Posterior vena cava (tissue), 2 donors: ENCODE measurements at places on chromosomes 4 and X.

- no peak for DNase-seq
These were observed 600.3 kb downstream of the SPRY1 start for GRCh38 chr4:123996718-123997510.

DNA sequence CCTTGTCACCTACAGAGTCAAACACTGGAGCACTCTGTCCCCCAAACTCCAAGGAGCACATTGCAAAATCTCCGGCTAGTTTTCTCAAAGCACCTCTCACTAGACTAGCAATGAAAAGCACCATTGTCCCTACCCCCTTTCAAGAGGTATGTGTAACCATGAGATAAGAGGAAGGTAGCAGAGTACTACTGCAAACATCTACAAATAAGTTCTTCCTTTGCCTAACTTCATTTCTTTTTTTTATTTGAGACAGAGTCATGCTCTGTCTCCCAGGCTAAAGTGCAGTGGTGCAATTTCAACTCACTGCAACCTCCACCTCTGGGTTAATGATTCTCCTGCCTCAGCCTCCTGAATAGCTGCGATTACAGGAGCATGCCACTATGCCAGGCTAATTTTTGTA, 17.7 kb downstream of the PPP4R3C start:
- DNase-seq: no peak

DNA sequence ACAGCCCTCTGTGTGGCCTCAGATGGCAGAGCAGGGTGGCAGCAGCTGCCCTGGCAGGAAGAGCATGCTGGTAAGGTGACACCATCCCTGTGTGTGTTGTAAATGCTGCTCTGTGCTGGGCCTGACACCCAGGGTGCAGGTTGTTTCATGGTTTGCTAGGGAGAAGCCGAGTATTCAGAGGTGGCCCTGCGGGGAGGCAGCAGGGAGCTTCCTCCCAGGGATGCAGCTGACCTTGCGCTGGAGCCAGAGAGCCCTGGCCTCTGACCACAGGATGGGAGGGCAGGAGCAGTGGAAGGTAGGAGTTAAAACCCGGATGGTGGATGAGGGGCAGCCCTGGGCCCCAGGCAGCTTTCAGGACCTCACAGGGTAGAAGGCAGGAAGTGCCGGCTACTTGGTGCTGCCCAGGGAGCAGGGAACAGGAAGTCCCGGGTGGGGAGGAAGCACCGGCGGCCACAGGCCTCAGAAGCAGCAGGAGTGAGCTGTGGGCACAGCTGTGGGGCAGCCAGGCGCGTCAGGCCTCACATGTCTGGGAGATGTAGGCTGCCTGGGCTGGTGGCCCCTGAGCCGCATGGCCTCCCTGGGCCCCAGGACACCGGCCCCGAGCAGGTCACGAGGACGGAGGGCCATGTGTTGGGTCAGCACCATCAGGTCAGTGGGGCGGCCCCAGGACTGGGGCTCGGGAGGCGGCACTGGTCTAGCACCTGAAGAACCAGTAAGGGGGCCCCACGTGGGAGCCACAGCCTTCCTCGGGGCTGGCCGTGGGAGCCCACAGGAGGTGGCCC, 19.1 kb downstream of the SH3BP2 start:
- peak; percentile 95 for DNase-seq

GRCh38 chr4:41426539-41426938, 111.4 kb upstream of the LIMCH1 start:
- DNase-seq: no peak

DNA sequence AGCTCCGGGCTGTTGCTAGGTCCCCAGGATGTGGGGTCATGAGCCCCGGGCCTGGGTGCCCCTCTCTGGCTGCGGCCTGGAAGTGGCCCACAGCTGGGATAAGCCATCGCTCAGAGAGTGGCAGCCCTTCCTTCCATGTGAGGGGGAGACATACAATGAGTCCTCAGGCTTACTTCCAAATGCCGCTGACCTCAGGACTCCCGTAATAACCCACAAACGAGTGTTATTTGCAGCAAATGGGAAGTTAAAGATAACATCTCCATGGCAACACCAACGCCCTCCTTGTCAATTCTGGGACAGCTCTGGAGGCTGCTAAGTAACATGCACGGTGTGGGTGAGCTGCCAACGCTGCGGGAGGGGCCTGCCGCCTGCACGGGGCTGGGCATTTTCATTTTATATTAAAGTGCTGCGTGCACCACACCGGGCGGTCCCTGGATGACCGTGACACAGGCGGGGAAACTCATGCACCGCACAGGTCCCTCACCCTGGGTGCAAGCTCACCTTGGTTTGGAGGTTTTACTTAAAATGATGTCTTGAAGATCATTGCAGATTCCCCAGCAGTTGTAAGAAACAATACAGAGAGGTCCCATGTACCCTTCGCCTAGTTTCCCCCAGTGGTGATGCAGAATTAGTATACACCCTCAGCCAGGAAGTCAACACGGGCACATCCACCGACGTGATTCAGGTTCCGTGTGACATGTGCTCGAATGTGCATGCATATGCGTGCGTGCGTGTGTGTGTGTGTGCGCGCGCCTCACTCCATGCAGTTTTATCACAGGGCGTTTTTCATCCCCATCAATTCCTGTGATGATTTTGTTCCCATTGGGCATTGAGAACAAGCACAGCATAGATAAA, 79.4 kb downstream of the ABLIM2 start:
- peak; percentile 74 for DNase-seq

DNA sequence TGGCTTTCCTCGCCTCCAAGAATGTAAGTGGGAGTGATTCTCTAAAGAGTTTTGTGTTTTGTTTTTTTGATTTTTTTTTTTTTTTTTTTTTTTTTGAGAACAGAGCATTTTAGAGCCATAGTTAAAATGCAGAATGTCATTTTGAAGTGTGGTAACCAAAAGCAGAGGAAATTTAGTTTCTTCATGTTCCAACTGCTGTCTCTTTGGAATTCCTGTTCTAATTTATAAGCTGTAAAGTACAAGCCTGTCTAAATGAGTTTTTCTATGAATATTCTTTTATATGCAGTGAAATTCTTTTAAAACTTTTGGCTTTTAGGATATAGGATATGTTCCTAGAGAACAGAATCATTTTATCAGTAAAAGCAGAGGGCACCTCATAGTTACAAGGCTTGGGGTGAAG, 74.2 kb downstream of the KIT start:
- DNase-seq: no peak

- no peak for DNase-seq
These were observed 1065.0 kb downstream of the NLGN4X start for GRCh38 chrX:5163663-5164062.

- no peak for DNase-seq
These were observed 40.5 kb downstream of the AFF2 start for GRCh38 chrX:148540671-148541583.

GRCh38 chr4:2364654-2365053, 53.8 kb downstream of the ZFYVE28 start:
- peak; percentile 83 for DNase-seq

DNA sequence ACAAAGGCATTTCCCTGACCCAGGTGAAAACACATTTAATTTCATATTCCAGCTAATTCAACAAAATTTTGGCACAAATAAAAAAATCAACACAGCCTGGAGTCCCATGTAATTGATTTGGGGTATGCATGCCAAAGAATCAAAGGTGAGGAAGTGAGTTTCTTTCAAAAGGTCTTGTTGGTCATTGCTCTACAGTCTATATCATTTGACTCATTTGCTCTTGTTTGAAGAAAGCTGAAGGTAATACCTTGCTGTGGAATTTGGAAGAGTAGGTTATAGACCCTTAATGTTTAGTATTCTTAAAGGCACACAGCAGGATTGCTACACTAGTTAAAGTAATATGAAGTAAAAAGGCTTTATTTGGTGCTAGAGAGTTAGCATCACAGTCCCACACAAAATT, 25.4 kb downstream of the COL4A6 start:
- no peak for DNase-seq

DNA sequence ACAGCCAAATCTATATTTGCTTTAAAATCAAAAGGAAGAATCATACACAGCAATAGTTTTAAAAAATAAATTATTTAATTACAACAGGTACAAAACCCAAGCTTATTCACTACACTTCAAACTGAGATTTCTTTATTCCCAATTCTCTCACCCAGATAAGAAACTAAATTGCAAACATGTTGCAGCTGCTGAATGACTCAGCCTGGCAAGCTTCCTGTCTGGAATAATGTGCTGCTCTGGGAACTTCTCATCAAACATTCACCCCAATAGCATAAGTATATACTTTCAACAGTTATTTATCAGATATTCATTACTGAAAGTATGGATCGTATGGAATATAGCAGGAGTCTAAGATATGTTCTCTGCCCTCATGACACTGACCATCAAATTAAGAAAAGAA, 43.0 kb upstream of the GABRA2 start:
- DNase-seq: no peak

GRCh38 chr4:8526363-8526855, 53.8 kb upstream of the GPR78 start:
- no peak for DNase-seq

DNA sequence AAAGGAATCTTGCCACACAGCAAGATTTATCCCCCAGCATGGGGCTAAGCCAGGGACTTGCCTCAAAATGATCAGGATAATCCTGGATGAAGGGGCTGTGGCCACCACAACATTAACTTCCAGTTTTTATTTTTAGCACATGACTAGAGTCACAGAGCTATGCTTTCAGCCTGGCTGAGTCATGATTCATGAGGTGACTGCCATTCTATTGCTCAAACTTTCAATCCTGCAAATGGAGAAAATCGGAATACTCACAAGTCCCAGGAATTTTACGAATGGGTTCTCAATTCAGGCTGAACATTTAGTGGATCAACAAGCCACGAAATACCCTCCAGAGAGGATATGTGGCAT, 70.7 kb upstream of the HPGD start:
- no peak for DNase-seq

DNA sequence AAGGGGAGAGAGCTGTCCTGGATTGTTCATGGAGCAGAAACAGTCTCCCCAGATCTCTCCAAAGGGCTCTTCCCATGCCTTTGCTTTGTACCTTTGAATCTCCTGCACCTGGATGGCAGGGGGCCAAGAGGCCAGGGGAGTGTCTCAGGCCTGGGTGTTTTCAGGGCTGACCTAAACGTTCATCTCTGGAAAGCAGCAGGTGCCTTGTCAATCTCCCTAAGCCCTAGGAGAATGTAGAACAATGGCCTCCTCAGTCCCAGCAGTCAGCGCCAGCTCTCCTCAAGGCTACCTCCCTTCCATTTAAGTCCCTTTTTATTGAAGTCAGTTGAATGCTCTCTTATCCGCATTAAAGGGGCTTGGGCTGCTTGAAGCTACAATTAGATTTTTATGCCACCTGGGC, 31.2 kb upstream of the NSUN7 start:
- no peak for DNase-seq

- no peak for DNase-seq
These were observed 9.1 kb downstream of the OCRL start for GRCh38 chrX:129549124-129549523.

- no peak for DNase-seq
These were observed 8.8 kb upstream of the NKX3-2 start for GRCh38 chr4:13553081-13553480.

DNA sequence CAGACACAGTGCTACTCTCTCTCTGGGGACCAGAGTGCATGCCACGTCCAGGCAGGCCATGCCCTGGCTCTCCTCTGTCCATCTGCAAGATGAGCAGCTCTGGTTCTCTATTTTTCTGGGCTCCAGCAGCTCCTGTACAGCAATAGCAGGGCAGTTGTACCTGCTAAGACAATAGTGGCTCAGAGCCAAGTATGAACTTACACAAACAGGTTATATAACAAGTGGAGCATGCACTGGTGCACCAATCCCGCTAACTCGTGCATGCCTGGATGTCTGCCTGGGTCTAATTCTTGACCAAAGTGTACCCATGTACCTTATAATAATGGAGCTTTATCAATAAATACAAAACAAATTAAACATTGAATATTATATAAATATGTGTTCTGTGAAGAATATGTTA, 392.3 kb downstream of the CENPC start:
- DNase-seq: no peak

DNA sequence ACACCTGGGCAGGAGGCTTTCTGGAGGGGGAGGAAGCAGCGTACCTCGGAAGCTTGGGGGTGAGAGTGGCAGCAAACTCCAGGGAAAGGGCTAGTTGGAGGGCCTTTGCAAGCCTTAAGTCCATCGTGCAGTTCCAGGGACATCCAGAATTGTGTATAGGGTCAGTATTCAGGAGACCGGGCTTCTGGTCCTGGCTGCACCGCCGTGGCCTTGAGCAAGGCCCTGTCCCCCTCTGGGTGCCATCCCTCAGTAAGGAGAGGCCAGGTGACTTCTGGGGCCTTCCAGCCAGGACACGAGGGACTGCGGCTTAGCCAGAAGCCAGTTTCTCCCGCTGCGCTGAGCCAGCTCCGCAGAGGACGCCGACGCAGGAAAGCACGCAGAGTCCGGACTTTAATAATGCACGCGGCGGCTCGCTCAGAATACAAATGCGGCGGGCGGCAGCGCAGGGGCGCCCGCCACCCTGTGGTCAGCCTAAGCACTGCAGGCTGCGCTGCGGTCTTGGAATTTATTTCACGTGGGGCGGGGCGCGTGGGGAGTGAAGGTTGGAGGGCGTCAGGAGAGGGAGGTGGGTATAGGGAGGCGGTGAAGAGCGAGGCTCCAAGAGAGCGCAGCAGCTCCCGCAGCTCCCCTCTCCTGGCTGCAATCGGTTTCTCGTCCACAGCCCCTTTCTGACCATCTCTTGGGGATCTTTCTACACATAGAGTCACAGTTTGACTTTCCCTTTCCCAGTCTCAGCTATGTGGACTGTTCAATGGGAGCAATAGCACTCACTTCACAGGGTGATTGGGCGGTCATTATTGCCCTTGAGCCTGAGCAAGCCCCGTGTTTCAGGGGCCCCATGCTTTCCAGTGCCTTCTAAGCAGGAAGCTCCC, 94.1 kb upstream of the GPR50 start:
- peak; percentile 91 for DNase-seq

DNA sequence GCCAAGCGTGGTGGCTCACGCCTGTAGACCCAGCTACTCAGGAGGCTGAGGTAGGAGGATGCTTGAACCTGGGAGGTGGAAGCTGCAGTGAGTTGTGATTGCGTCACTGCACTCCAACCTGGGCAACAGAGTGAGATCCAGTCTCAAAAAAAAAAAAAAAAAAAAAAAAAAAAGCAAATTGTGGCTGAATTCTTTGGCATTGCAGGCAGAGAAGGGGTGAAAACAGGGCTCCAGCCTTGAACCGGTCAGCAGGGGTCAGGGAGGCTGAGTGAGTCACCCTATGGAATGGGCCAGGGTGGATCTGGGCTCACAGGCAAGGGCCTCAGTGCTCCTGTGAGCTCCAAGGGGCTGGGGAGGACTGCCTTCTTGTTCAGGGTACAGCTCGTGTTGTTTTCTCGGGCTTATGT, 13.2 kb upstream of the FAM3A start:
- DNase-seq: no peak

DNA sequence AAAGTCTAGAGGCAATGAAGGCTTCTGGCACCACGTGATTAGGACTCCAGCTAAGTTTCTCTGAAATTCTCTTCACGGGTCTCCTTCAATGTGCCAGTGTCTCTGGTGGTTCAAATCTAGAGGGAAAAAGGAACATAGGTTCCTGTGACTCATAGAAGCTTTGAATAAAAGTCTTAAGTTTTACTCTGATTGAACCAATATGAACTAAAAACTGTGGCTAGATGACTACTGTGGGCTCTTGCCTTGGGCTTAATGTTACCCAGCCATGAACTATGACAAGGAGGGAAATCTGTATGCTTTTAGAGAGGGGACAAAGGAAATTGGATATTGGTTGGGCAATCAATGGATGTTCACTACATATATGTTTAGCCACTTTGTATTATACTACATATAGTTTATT, 49.9 kb upstream of the TEX13D start:
- DNase-seq: no peak

GRCh38 chrX:19906293-19906692, 18.9 kb upstream of the SH3KBP1 start:
- DNase-seq: no peak
